A549 treated with dexamethasone at 1 μM for 4 hours (cell line): ENCODE measurements at places on chromosomes 3 and 15. TPM values are rescaled to one million over a fixed set of nuclear protein-coding genes. Genes with fewer than 3 reads are reported as not detected.

Gene GALNT15
- 0.03 to 0.20 TPM (median 0.05 TPM) in 5 replicates for total RNA-seq

Gene OSBPL10
- 15.0 to 26.3 TPM (median 25.8 TPM) in 5 replicates for total RNA-seq

Gene RETNLB
- not detected in 5 replicates for total RNA-seq

Gene CHRNB4
- 0.96 to 1.3 TPM (median 1.0 TPM) in 5 replicates for total RNA-seq

Gene PRRT3
- 1.2 to 1.9 TPM (median 1.7 TPM) in 5 replicates for total RNA-seq

Gene RBPMS2
- total RNA-seq = 6.7 to 9.6 TPM (median 8.4 TPM) in 5 replicates

Gene UBP1
- total RNA-seq = 44.9 to 71.6 TPM (median 59.8 TPM) in 5 replicates
